Kidney (tissue), 22 donors: ENCODE measurements at places on chromosomes 11 and 22. TPM values are rescaled to one million over a fixed set of nuclear protein-coding genes. Genes with fewer than 3 reads are reported as not detected.
A peak's percentile ranks its signal among the peaks of the same experiment; 100 is the strongest.

The ISX gene
- total RNA-seq, result not detected

The CDKN1C gene
- total RNA-seq, result 54.8 TPM

The AHNAK gene
- total RNA-seq, result 700 TPM

The CCDC89 gene
- 3.7 TPM for total RNA-seq

The KRTAP5-7 gene
- 0.22 TPM for total RNA-seq

DNA sequence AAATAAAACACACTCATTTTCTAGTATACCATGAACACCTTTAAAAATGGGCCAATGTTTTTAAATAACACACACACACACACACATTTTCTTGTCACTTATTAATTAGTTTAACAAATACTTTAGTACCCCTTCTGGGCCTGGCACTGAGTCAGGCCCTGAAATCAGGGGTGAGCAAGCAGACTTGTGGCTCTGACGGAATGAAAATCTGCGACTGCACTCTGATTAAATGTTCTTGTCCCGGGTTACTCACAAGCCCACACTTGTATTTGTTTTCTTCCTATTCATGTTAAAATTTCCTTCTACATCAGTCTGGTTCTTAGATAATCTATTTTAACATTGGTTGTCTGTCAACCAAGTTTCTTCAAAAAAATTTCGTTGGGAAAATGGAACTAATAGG is 43.0 kb upstream of the PDGFD start:
- no peak for DNase-seq

- no peak for DNase-seq
Measured at GRCh38 chr11:15714641-15715399, 600.1 kb downstream of the INSC start.

- DNase-seq, result no peak
Measured at GRCh38 chr11:112968941-112969713, 7.9 kb downstream of the NCAM1 start.

- DNase-seq, result peak; percentile 61
Measured at GRCh38 chr11:27700351-27701301, at the start of gene BDNF. TSS of gene BDNF (minus strand) at chr11:27700455. CDS start at chr11:27658564, 41,891 bp downstream.

GRCh38 chr22:21044931-21045584 is 688 bp upstream of the LRRC74B start:
- peak; percentile 67 for DNase-seq

DNA sequence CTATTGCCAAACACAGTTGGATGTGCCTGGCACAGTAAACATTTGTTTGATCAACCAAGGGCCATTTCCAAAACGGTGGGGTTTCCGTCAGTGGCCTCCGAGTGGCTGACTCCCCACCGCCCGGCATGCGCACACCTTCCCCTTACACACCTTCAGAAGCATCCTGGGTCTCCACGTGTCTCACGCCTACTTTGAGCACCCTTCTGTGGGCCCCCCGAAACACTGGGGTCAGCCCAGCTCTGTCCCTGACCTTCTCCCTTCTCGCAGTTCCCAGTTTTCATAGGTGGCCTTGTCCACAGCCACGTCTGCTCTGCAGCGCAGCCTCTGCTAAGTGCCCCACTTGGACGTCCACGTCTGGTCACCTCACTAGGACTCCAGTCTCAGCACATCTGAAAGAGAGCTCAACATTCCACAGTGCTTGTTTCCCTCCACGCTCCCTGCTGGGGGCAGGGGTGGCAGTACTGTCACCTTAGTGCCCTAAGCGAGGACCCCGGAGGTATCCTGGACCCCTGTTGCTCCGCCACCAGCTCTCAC is 13.2 kb upstream of the SHANK2 start:
- peak; percentile 51 for DNase-seq

- peak; percentile 9 for DNase-seq
Measured at GRCh38 chr11:131662993-131663392, 292.6 kb downstream of the NTM start.

DNA sequence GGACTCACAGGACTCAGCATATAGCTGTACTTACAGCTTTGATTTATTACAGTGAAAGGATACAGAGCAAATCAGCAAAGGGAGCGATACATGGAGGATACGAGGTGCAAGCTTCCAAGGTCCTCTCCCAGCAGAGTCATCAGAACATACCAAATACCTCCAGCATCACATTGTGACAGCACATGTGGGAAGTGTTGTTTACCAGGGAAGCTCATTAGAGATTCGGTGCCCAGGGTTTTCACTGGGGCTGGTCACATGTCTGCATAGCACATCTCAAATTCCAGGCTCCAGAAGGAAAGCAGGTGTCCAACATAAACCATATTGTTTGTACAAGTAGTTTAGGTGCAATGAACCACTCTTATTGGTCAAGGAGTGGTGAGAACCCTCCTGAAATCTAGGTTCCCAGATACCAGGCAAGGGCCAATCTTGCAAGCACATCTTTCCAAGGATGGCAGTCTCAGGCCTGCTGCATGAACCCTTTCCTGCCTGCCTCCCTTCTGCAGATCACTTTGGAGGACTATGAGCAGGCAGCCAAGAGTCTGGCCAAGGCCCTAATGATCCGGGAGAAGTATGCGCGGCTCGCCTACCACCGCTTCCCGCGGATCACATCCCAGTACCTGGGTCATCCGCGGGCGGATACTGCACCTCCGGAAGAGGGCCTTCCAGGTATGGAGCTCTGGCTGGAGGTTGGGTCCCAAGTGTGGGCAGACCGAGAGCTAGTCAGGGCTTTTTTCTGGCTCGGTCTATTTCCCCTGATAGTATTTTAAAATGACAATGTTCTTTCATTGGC is 26.7 kb downstream of the AMPD3 start:
- peak; percentile 44 for DNase-seq

- DNase-seq, result no peak
Measured at GRCh38 chr22:46842606-46843005, 80.2 kb downstream of the TBC1D22A start.

DNA sequence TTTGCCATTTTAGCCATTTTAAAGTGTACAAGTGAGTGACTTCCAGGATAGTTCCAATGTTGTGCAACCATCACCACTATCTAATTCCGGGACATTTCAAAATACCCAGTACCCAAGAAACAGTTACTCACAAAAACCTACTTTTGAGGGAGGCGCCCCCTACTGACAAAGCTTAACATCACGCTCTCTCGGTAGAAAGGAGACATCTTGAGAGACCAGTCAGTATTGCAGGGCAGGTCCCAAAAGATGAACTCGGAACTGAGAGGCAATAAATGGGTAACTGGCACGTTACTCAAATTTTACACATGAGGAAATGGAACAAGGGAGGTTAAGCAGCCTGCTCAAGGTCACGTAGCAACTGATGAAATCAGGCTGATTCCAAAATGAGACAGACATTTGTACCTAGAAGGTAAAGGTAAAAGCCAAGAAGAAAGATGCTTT is 50.0 kb upstream of the POU2AF1 start:
- DNase-seq, result no peak

- DNase-seq, result no peak
Measured at GRCh38 chr11:7609521-7609920, 63.8 kb downstream of the CYB5R2 start.

GRCh38 chr11:15118431-15118830 is 3.7 kb downstream of the INSC start:
- no peak for DNase-seq
